Activated CD4-positive, alpha-beta T cell treated with anti-CD3 and anti-CD28 coated beads for 24 hours (primary cell): ENCODE measurements at places on chromosomes 5 and 9.

DNA sequence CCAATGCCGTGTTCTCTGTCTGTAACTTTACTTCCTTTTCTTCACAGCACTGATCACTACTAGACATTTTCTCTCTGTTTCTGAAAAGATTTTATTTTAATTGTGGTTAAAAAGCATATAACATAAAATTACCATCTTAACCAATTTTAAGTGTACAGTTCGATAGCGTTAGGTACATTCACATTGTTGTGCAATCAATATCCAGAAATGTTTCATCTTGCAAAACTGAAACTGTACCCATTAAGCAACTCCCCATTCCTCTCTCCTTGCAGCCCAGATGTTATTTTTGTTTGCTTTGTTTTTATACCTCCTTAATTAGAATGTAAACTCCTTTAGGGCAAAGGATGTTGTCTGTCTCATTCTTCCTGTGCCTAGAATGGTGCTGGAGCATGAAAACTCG lies 47.5 kb downstream of the COL27A1 start:
- no peak for DNase-seq

- no peak for DNase-seq
Measured at GRCh38 chr9:37978983-37979382, 75.1 kb upstream of the SLC25A51 start.

- no peak for DNase-seq
Measured at GRCh38 chr5:67549947-67550346, 353.3 kb upstream of the CD180 start.

DNA sequence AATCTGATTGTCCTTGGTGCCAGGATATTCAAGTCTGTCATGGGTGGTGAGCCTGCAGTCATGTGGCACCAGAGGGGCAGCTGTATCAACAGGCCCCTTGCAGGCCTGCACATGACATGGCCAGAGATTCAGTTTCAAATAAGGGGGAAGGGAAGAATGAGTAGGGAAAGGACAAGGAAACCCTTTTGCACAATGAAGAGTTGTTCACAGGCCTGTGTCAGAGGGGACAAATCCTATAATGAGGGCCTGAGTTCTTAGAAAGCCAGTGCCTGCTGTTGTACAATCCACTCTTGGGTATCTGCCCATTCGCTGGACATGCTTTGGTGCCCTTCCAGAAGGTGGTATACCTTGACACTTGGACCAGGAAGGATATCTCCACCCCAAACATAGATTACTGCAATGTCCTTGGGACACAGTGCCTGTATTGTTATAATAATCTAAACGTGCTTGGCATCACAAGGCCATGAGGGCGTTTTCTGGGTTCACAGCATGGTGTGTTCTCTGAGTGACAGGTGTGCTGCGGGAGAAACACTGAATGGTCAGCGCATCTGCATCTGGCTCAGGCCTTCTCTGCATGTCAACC lies 1.9 kb upstream of the TMEM171 start:
- DNase-seq = no peak

DNA sequence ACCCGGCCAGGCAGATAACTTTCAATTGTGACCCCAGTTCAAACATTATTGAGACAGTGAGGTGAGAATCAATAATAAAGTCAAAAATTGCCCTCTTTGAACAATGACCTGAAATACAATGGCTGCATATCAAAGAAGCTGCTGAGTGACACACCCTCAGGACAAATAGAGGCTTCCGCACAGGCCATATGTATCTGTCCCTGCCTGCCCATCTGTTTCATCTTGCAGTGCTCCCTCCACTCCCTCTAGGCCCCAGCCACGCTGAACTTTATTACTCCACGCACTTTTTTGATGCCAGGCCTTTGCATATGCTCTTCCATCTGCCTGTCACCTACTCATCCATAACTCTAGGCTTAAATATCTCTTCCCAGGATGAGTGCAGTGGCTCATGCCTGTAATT lies 15.9 kb upstream of the PFDN1 start:
- no peak for DNase-seq

DNA sequence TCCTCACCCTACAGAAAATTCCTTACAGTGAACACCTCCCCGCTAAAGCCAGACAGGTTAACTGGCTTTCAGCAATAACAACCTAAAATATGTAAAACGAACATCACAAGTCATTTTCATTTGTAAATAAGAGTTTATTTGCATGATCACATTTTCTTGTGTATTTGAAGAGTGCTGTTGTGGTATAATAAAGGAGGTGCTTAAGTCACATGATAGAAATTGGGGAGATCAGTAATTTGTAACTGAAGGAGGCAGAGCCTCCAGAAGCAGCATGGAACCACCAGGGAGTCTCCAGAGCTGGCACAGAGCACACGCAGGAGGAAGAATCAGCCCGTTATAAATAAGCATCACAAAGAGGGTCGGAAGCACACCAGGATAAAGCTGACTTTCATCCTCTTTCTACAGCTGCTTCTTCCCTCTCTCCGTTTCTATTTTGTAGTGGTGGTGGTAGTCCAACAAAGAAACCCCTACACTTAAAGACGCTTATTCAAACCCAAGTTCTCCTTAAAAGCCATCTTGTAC lies 210.6 kb downstream of the MAPKAP1 start:
- no peak for DNase-seq

- DNase-seq = peak; percentile 17
Measured at GRCh38 chr9:126301985-126302603, 24.5 kb upstream of the MVB12B start.

DNA sequence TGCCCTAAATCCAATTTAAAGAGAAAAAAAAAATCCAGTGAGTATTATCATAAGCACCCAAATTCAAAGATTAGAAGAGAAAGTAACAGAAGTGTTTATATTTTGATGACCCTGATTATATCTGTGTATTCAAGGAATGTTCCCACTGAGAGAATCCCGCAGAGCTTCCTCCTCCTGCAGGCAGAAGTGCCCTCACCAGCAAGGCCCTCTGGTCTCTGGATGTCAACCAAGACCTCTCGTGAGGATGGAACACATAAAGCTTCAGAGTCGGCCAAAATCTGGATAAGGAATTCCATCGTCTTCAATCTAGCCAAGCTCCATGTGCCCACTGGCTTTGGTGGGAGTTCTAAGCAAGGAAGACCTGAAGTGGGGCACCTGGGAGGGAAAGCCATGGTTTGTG lies 18.1 kb downstream of the PTCH1 start:
- no peak for DNase-seq
